ENCODE measurements at places on chromosomes 12 and 14.

GRCh38 chr14:22981090-22981875 is 1.1 kb downstream of the AJUBA start:
- peaks cover 39% of the 10 kb centered on the region for H3K4me1 ChIP-seq
- H3K36me3 ChIP-seq: no peaks in the 10 kb centered on the region
- H3K4me3 ChIP-seq: peak overlapping the region; percentile 75
- DNase-seq: peak; percentile 64

DNA sequence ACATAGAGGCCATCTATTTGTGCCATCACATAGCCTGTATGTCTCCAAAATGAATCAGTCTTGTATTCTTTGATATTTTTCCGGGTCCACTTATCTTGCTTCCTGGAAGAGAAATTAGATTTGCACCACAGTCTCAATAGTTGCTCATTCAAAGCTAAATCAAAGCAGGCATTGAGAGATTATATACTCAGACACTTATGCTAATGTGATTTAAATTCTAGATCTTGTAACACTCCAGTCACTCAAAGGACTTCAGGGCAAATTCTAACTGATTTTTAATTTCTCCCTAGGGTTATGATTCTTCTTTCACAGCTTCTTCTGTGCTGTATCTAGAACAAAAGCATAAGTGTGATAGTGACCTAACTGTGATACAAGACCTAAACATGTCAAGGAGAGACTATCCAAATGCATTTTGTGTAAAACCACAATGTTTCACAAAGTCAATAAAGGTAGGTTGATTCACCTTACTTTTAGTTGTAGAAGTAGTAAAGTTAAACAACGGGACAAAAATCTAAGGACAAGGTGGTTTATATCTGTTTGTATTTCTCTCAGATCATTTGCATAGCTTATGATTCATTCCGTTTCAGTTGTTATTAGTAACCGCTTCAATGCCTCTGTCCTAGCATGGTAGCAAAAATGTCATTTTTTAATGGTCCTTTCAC is 26.8 kb downstream of the PLBD1 start:
- H3K27me3 ChIP-seq: no peaks in the 10 kb centered on the region
- DNase-seq: no peak
- H3K36me3 ChIP-seq: no peaks in the 10 kb centered on the region
- H3K4me1 ChIP-seq: no peaks in the 10 kb centered on the region
- no peak overlapping the region for H3K4me3 ChIP-seq
- H3K27ac ChIP-seq: no peak overlapping the region

DNA sequence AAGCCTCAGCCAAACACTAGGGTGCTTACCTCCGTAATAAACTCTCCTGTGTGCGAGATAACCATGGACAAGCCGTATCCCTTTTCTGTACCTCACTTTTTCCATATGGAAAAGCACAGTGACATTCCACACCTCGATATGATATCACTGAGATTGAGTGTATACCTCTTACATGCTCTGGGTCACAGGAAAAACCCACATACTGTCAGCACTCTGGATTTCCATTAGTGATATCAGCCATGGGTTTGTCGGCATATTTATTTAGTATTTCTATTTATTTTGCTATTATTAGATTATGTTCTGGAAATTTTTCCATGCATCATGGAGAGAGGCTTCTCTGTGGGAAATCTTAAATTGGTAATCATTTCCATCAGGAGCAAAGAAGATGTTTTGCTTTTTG is 28.0 kb upstream of the DAAM1 start:
- H3K27me3 ChIP-seq: no peaks in the 10 kb centered on the region
- no peaks in the 10 kb centered on the region for H3K36me3 ChIP-seq
- H3K27ac ChIP-seq: no peak overlapping the region
- DNase-seq: no peak
- H3K4me3 ChIP-seq: no peak overlapping the region

GRCh38 chr12:123937707-123938591 is 34.7 kb downstream of the CCDC92 start:
- peaks cover 12% of the 10 kb centered on the region for H3K36me3 ChIP-seq
- no peaks in the 10 kb centered on the region for H3K27me3 ChIP-seq
- no peak overlapping the region for H3K27ac ChIP-seq
- peaks cover 5% of the 10 kb centered on the region for H3K4me1 ChIP-seq

DNA sequence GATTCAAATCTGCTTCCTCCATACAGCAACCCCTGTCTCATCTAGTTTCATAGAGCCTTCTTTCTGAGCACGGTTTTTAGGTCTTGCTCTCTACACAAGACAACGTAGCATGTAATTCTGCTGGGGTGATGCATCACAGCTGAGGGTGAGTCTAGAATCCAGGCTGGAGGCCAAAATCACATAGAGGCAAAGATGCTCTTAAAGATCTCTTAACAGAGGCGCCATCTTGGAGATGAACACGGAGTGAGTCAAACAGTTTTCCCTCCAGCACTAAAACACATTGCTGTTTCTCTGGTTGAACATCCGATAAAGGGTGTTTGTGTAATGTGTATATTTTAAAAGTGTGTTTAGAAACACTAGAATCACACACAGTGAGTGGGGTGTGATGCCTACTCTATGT is 78.9 kb downstream of the NOS1 start:
- H3K36me3 ChIP-seq: no peaks in the 10 kb centered on the region
- no peak overlapping the region for H3K27ac ChIP-seq
- no peaks in the 10 kb centered on the region for H3K27me3 ChIP-seq

DNA sequence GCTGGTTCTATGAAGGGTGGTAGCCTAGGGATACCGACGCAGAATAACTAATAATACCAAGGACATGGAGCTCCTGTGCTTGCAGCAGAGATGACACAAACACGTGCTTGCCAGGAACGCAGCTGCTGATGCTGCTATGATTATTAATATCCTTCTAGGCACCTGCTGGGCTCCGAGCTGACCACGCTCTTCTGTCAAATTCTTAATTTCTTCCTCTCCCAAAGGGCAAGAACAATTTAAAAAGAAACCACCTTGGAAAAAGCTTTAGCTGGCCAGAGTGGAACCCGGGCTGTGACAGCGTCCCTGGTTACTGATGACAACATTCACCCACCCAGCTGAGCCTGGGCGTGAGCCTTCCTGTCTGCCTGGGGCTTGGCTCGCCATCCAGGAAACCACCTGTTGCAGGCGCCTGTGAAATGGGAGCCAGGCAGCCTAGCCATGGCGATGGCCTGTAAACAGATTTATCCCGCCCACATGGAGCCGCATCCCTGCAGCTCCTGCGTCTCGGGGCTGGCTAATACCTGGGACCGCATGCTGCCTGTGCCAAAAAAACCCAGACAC is 28.8 kb downstream of the CLMN start:
- no peaks in the 10 kb centered on the region for H3K36me3 ChIP-seq
- H3K27me3 ChIP-seq: 0 out of 2 replicates have a peak, but pooled peaks cover 6% of the 10 kb centered on the region
- DNase-seq: no peak
- no peak overlapping the region for H3K27ac ChIP-seq
- no peaks in the 10 kb centered on the region for H3K4me1 ChIP-seq
- H3K4me3 ChIP-seq: no peak overlapping the region

DNA sequence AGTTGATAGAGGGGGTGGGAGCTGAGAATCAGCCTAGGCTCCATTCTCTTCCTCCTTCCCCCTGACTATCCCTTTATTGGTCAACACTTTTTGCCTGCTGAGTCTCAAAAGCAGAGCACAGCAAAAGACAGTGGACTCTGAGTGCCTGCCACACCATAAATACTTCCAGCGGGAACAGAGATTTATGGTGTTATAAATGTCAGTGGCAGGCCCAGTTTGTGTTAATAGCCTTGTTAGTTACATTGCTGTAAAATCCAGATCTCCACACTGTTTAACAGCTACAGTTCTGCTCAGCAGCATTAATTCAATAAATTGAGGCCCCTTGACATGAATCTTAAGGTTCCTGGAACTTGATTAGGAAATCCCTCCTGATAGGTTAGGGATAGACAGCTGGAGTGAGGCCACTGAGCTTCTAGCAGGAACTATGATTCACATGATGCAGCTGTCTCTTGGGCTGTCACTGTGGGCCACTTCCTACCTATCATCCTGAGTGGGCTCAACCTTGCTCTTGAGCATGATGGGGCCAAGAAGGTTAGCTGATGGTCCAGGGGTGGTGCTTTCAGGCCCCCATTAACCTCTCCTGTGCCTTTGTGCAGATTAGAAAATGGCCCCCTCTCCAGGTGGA is 295.2 kb upstream of the SRRM4 start:
- H3K27ac ChIP-seq: no peak overlapping the region
- no peaks in the 10 kb centered on the region for H3K27me3 ChIP-seq
- no peaks in the 10 kb centered on the region for H3K36me3 ChIP-seq
- no peaks in the 10 kb centered on the region for H3K4me1 ChIP-seq
- no peak for DNase-seq
- no peak overlapping the region for H3K4me3 ChIP-seq

GRCh38 chr12:9064815-9065606 is 50.7 kb downstream of the A2M start:
- peak overlapping the region; percentile 2 for H3K27ac ChIP-seq
- H3K27me3 ChIP-seq: no peaks in the 10 kb centered on the region
- peak; percentile 62 for DNase-seq
- H3K4me1 ChIP-seq: peaks cover 6% of the 10 kb centered on the region

Measured in GM23248 (cell line).